Activated gamma-delta T cell treated with Interleukin-2 at 50 U/mL for 16 hours (primary cell): ENCODE measurements at places on chromosomes 2 and 18.

- no peak for DNase-seq
Observed at GRCh38 chr2:79259959-79260358, 100.4 kb upstream of the REG3A start.

DNA sequence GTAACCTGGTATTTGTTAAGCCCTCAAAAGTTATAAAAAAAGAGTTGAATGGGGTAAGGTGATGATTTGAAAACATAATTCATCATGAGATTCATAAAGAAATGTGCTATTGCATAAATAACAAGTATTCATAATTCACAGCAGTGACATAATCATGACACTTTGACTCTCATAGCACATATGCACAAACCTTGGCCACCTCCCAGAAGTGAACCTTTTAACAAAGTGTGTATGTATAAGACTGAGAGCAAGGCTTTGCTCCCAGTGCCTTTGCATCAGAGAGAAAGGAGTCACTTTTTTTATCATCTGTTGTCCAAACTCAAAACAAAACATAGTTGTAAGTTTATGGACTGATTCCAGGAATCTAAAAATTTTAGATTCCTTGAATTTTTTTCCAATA lies 15.0 kb upstream of the HTR2B start:
- DNase-seq: no peak

DNA sequence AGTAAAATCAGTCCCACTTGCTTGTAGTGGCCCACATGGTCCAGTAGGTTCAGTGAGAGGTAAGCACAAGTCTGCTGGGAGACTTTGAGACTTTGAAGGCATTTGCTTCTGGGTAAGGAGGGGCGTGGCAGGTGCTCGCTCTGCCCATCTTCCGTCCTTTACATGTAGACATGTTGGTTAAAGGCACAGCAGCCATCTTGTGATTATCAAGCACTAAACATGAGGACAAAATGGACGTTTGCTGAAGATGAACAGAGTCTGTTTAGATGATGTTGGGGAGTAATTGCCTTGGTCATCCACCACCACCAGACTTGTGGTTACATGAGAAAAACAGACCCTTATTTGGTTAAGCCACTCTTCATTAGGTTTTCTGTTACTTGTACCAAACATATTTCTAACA lies 252.8 kb upstream of the PARD3B start:
- DNase-seq: no peak

DNA sequence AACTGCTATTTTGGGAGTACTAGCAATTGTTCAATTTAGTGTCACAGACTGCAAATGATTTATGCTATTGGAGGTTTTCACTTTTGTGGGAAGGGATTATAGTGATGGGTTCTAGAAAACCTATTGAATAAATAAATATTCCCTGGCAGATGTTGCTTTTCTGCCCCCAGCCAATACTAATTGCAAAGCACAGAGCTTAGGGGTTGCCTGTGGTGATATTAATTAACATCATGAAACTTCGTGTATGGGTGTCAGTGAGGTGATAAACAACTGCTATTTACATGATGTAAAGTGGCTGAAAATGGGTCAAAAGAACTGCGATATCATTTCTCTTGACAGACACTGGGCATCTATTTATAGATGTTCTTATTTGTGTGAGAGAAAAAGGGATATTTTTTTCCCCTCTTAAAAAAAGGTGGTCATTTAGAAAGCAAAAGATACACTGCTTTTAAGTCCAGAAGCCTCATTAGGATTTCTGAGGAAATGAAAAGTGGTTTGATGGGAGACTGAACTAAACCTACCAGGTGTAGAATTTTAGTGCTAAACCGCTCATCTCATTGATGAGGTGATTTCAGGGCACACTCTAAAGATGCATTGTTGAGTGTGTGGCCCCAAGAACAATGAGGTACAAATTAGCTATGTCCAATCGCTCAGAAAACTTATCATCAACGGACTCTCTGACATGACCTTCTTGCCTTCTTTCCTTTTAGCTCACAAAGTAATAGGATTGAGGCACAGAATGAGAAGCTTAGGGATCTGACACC lies 116.7 kb upstream of the CHST9 start:
- DNase-seq: no peak

- DNase-seq: peak; percentile 50
Observed at GRCh38 chr2:161238560-161239325, 69.5 kb upstream of the PSMD14 start.

DNA sequence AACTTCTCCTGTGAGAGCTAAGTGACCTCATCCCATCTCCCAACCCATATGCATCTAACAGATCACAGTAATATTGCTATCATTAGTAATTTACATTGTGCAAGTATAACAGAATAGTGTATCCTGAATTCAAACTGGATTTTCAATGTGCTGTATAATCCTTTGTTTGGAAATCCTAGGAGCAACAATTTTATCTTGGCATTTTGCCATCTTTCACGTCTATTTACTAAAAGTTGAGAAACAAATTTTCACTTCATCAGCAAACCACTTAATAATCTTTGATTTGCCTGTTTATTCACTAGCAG lies 3.8 kb downstream of the HNRNPLL start:
- no peak for DNase-seq

DNA sequence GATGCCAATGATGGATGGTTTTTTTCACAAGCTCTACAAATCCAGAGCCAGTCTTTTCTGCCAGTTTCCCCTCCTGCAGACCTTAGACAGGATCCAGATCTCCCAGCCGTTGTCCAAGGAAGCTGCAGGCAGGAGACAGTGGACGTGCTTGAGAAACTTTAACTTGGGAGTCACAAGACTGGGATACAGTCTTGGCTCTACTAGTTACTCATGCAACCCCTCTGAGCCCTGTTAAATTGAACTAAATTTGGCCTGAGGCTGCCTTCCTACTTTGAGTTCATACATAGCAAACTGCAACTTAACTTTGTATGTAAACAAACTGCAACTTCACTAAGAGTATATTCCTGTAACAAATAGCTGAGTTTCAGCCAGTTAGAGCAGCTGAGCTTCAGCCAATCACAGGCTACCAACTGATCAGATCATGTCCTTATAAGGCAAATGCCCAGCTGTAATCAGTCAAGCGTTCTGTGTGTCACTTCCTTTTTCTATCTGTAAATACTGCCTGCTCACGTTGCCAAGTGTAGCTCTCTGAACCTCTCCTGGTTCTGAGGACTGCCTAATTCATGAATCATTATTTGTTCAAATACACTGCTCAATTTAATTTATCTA lies 140.9 kb downstream of the CAPN13 start:
- DNase-seq: no peak

GRCh38 chr18:37006742-37007141 lies 177.8 kb downstream of the KIAA1328 start:
- no peak for DNase-seq

DNA sequence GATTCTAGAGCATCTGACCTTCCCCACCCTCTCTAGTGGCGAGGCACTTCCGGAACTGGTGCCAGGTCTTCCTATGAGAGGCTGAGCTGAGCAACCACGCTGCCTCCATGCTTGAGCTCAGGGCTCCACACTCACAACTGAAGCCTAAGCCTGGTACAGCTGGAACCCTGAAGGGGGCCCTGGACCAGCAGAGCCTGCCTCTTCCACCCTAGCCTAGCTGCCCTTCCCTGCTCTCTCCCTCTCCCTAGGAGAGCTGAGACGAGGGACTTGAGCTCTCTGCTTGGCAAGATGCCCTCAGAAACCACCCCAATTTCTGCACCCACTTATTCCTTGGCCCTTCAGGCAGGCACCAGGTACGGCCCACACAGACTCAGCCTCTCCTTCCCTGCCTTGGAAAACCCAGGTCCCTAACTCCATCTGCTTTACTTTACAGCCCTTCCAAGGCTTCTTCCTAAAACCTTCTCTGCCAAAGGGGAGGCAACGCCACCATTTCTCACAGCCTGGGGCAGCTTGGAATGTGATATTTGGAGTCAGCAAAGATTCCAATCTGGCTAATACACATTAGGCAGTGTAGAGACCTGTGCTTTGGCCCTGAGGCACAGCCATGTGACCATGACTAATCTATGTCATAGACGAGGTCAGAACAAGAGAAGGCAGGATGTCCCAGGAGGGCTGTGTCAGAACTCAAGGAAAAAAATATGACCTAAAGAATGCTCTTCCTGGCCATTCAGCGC lies 18.8 kb downstream of the COX7A2L start:
- no peak for DNase-seq

DNA sequence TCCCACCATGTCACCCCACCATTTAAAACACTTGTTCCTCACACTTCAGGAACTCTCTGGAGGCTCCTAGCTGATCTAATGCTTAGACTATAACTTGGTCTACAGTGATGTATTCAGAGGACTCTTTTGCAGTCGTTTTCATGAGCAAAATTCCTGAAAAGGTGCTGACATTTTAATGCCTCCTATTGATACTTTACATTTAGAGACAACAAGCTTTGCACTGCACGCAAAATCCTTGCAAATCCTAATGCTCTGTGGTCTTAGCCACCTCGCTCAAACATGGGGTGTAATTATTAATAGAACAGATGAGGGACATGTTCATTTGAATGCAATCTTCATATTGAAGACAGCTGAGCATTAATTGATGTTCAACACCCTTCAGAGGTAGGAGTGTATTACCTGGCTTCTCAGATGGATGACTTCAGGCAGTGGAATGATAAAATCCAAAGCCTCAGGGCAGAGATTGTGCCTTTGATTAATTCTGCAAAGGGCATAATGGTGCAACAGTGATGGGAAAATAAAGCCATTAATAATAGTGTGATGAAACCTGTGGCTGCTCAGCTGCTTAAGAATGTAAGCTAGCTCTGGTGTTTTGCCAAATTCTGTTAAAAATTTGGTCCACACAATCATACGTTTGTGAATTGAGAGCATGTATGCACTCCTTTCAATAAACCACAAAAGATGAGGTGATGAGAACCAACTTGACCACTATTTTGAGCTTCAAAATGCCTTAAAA lies 5.4 kb downstream of the CTAGE1 start:
- DNase-seq: no peak

DNA sequence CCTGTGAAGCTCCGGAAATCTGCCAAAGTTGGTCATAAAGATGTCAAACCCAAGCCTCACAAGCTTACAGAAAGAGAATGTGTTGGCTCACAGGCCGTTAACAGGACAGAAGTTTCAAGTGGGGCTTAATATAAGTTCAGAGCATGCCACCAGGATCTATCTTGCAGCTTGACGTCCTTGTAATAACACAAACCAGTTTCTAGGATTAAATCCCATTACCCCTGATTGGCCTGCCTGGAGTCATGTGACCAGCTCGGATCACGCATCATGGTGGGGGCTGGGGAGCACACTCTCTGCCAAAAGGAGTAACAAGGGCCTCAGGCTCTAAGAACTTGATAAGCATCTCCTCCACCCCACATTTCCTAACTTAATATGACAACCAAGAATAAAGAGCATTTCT lies 38.9 kb upstream of the SCG2 start:
- DNase-seq: no peak

GRCh38 chr18:48950536-48951447 lies at the start of gene SMAD7:
Gene SMAD7 (minus strand): TSS chr18:48950965. CDS start chr18:48950424, 541 bp downstream.
- DNase-seq: no peak

DNA sequence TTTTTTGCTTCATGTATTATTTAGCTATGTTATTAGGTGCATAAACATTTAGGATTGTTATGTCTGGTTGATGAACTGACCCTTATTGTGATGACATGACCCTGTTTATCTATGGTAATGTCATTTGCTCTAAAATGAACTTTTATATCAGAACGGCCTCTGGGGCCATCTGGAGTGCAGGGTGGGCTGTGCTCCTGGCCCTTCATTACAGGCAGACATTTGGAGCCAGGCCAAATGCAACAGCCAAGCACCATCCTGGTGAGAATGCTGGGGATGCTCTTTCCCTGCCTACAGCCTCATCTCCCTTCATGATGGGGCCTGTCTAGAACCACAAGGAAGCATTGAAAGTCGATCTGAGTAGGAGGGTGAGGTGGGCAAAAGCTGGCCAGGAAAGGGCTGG lies 38.0 kb downstream of the HJURP start:
- peak; percentile 2 for DNase-seq

- DNase-seq: no peak
Observed at GRCh38 chr18:22452226-22452668, 34.5 kb upstream of the CTAGE1 start.

GRCh38 chr2:181882246-181883020 lies 9.1 kb upstream of the ITPRID2 start:
- DNase-seq: no peak

- no peak for DNase-seq
Observed at GRCh38 chr2:10513201-10513600, 65.1 kb upstream of the ODC1 start.
